IPS DF 19.7 (cell line): ENCODE measurements at places on chromosomes 6 and 20.

DNA sequence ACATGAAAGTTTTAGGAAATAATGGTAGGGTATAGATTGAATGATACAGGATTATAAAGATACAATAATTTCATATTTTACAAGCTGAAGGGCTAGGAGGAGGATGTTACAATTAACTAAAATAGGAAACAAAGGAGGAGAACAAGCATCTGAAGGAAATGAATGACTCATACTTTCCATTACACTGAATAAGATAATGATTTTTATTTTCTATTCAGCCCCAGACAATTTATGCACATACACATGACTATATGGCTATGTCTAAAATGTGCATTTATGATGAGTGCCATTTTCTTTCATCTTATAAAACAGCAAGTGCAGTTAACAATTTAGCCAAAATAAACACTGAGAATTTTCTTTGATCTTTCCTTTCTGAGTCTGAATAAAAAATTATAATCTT lies 994.6 kb upstream of the ADGRB3 start:
- no peak for DNase-seq

- no peak for DNase-seq
Measured at GRCh38 chr6:133632206-133632605, 256.7 kb upstream of the TCF21 start.

DNA sequence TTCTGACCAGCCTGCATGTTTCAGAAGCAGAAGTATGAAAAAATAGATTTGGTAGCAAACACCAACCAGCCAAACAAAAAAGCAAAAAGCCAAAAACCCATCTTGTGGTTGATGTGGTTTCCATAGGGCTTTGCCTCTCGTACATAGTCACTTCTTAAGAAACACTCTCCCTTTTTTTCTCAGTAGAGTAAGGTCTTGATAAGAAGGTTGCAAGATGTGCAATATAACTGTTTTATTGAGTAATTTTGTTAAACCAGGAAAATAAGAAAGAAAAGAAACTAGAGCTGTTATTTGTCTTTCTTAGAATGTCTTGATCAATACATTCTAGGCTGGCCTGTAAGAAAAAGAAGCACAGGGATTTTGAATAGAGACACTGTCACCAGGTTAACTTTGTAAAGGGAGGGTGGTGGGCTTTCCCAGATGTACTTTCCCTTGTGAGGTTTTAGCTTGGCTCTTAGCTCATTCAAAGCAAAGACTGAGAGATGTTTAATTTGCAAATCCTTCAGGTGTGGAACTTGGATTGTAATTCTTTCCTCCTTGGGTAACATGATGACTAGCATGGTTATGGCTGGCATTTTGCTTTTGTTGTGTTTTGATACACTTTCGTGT lies 49.7 kb downstream of the AKAP12 start:
- no peak for DNase-seq

DNA sequence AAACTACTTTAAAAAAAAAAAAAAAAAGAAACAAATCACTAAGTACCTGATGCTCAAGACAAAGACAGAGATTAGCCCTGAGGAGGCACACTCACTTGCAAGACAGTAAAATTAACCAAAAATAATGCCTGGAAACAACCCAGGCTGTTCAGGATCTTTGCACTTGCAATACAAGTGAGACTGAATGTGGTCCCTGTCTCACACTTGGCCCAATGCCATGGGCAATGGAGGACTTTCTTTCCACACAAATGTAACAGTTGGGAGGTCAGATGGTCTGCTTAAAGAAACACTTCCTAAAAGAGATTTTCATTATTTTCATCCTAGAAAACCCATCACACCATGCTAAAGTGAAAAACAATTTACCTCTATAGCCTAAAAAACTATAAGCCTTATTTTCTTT lies 16.2 kb downstream of the STAU1 start:
- DNase-seq, result no peak

DNA sequence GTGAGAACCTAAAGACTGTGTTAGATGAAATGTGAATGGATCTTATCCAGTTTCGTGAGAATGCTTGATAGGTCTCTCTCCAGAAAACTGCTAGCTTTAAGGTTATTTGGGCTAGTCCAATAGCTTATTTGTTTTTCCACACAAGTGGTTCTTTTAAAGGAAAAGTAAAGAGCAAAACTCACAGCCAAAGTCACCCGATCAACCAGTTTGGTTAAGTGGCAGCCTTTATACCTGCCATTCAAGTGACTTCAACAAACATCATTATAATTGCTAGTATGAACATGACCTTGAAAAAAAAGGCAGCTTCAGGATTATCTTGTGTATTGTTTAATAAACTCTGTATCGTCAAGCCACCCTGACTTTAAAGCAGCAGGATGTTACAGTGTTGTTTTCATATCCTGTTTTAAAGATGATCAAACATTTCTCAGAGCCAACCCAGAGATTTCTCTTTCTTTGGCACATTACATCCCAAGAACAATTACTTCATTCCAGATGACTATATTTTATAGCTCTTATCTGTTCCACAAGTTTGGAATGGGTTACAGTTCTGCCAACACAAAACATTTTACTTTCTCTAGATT lies 253.4 kb downstream of the EPHA7 start:
- no peak for DNase-seq

DNA sequence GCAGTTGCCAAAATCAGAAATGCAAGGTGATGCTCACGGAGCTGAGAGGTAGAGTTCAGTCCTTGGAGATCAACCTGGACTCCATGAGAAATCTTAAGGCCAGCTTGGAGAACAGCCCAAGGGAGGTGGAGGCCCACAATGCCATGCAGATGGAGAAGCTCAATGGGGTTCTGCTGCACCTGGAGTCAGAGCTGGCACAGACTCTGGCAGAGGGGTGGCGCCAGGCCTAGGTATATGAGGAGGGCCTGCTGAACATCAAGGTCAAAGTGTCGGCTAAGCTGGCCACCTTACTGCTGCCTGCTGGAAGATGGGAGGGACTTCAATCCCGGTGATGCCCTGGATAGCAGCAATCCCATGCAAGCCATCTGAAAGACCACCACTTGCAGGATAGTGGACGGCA lies 23.9 kb upstream of the FUT9 start:
- DNase-seq, result no peak

DNA sequence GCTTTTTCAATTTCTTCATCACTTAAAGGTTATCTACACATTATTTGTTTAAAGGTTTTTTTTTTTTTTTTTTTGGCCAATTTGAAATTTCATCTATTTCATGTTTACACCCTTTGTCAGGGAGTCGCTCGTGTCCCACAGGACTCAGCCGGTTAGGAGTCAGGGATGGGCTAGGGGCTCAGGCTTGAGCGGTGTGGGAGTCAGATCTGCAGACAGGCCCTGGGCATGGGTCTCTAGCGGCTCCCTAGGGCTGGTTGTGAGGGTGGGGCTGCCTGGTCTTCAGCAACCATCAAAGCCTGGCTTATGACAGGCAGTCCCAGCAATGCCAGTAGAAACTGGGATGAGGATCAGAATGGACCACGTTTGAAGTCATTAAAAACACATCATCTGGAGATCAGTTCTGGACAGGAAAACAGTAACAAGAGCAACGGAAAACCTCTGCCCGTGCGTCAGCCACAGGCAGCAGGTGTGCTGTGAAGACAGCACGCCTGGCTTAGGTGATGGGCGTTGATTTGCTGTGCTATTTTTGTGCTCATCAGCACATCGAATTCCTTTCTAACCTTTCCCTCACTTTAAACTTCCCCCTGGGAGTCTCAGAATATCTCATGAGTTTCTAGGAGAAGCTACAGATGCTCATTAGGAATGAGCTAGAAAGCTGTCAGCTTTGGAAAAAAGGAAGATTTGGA lies 91.3 kb upstream of the MPC1 start:
- DNase-seq, result no peak

DNA sequence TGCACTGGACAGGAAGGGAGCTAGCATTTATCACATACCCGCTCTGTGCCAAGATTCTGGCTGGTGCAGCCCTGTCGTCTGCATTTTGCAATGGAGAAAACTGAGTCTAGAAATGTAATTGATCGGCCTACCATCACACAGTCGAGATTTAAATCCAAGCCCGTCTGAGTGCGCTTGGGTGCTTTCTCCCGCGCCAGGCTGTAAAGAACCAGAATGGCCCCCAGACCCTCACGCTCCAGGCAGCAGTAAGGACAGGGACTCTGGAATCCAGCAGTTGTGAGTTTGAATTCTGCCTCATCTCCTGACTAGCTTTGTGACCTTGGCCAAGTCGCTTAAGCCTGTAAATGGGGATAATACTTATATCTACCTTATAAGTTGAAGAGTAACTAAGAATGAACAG lies 10.8 kb downstream of the DYNLRB1 start:
- no peak for DNase-seq

GRCh38 chr20:12913781-12914443 lies 94.9 kb upstream of the SPTLC3 start:
- no peak for DNase-seq

DNA sequence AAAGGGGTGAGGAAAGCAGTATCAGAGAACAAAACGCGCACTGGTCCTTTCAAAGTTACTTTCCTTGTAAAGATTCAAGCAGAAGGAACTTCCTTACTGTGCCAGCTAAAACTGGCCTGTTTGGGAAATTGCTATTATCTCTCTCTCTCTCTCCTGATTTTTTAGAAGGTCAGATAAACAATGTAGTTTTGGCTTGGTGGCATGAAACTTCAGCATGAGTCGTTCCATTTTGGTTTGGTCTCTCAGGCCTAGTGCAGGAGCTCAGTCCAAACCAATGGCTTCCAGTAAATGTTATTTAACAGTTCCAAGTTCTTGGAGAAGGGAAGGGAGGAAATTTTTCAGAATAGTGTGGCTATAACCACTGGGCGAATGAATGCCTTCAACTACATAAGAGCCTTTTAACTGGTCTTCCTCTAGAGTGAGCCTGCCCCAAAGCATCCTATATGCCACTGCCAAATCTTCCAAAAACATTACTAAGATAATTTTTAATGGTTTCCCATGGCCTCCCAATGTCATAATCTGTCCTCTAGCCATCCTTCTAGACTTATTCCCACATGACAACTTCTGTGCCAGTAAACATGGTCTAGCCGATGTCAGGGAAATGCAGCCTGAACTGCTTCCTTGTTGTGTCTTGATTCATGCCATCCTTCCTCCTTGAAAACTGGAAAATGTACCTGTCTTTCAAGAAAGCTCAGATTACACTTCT lies 9.1 kb upstream of the SNX9 start:
- DNase-seq, result no peak

- no peak for DNase-seq
Measured at GRCh38 chr6:53811082-53811481, 16.3 kb downstream of the LRRC1 start.

DNA sequence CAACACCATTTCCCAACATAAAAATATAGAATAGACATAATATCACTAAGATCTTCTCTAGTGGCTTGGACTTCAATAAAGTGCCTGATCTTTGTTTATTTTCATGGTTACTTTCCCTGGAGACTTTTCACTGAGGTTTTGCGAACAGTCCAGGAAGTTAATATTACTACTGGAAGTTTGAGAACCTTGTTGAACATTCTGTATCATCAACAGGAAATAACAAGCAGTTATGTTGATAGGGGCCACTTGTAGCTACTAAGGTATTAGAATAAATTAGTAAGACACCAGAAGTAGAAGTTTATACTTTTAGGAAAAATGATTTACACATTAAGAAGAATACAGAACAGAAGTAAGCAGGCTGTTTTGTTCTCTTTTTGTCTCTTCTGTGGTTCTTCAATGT lies 180.2 kb downstream of the TFAP2B start:
- no peak for DNase-seq

GRCh38 chr6:14953836-14954235 lies 292.0 kb upstream of the JARID2 start:
- no peak for DNase-seq

DNA sequence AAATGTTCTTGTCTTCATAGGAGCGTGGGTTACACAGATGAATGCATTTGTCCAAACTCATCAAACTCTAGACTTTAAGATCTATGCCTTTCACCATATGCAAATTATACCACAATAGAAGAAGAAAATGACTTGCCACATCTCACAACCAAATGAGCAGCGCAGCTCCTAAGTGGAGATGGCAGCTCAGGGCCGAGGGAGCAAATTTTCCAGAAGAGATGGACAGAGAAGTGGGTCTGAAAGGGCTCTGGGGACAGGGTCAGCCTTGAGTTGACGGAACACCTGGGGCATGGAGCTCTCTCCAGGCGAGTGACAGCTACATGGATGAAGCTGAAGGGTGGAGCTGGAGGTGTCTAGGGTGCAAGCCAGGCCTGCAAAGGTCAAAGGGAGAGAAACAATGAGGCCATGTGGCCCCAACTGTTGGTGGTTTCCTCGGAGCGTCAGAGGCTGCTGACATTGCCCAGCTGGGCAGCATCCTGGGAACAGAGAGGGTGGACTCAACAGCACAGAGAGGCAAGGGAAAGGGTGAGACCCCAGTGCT lies 228.3 kb downstream of the NRN1 start:
- no peak for DNase-seq

GRCh38 chr6:31055441-31055840 lies 45.2 kb downstream of the MUC22 start:
- no peak for DNase-seq

GRCh38 chr6:26258212-26258977 lies 106.6 kb upstream of the BTN3A2 start:
- DNase-seq, result no peak

- DNase-seq, result no peak
Measured at GRCh38 chr20:5181958-5182357, 55.1 kb downstream of the CDS2 start.

GRCh38 chr20:17529586-17529985 lies 1.6 kb downstream of the BFSP1 start:
- DNase-seq, result no peak

GRCh38 chr20:15555913-15556312 lies 1017.3 kb downstream of the KIF16B start:
- no peak for DNase-seq

- no peak for DNase-seq
Measured at GRCh38 chr6:56482525-56482924, 160.2 kb downstream of the DST start.

- DNase-seq, result no peak
Measured at GRCh38 chr6:52547647-52548352, 29.1 kb downstream of the TRAM2 start.

- no peak for DNase-seq
Measured at GRCh38 chr6:120947111-120947510, 387.2 kb downstream of the TBC1D32 start.

GRCh38 chr6:45421709-45422502 lies 44.2 kb upstream of the SUPT3H start:
- no peak for DNase-seq

GRCh38 chr6:135905604-135906300 lies 54.3 kb downstream of the PDE7B start:
- DNase-seq, result no peak

DNA sequence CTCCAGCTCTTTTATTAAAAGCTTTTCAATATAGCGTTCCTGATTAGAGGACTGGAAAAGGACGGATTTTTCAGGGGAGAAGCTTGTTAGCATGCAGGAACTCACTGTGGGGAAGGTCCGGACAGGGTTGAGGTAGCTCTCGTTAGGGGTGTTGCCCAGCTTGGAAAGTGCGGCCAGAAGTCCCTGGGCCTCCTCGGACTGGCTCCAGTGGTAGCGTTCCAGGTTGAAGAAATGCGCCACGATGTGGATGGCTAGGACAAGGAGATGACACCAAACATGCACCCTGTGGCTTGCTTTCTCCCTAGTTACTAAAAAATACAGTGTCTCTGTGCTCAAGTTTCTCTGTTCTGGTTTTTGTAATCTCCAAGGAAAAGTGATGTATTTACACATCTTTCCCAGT lies 12.5 kb downstream of the NOX3 start:
- DNase-seq, result no peak

- DNase-seq, result no peak
Measured at GRCh38 chr6:152184573-152184916, 377.1 kb downstream of the ESR1 start.
